ENCODE measurements at places on chromosomes 6 and 20. TPM values are rescaled to one million over a fixed set of nuclear protein-coding genes. Genes with fewer than 3 reads are reported as not detected.

The PSMA7 gene
- polyA plus RNA-seq, result 511 TPM

The SYNGAP1 gene
- 9.2 TPM for polyA plus RNA-seq

The TRAPPC3L gene
- not detected for polyA plus RNA-seq

GRCh38 chr20:56826306-56826704 lies 197.2 kb downstream of the TFAP2C start:
- DNase-seq, result no peak

- no peak for DNase-seq
Observed at GRCh38 chr6:36949636-36950035, 4.9 kb upstream of the PI16 start.

GRCh38 chr20:55597526-55597925 lies 407.8 kb downstream of the CBLN4 start:
- no peak for DNase-seq

DNA sequence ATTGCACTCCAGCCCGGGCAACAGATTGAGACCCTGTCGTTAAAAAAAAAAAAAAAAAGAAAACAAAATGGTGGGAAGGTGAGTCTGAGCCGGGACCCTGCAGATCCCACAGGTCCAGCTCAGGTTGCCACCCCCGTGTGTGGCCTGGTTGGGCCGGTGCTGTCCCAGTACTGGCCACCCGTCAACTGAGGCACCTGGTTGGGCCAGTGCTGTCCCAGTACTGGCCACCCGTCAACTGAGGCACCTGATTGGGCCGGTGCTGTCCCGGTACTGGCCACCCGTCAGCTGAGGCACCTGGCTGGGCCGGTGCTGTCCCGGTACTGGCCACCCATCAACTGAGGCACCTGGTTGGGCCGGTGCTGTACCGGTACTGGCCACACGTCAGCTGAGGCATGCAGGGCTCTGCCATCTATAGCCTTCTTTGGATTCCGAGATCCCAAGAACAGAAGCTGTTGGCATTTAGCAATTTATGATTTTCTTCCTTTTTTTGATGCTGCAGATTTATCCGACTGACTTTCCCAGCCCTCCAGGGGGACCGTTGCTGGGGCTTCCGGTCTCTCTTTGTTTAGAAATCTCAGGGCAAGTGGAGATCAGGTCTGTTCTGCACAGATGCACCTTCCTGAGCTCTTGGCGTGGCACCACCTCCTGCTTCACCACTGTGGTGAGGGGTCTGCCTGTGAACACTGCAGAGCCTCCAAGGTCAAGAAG lies 113.8 kb downstream of the SYCP2 start:
- DNase-seq, result no peak

GRCh38 chr6:28807682-28808280 lies 116.0 kb downstream of the TRIM27 start:
- peak; percentile 80 for DNase-seq

DNA sequence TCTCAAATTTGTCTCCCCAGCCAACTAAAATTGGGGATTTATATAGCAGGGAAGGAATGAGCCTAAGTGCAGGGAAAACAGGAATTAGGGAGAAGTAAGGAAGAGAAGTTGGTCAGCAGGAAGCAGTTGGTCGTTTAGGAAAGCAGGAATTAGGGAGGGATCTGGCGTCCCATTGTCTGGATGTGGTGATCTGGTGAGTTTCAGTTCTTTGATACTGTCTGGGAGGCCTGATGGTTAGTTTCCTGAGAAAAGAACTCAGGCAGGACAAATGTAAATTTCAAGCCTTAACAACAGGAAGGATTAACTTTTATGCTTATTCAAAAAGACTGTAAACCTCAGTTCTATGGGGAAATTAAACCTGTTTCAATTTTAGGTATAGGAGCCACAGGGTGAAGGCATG lies 116.2 kb upstream of the PRL start:
- no peak for DNase-seq

GRCh38 chr6:37820718-37821079 lies 1.2 kb downstream of the ZFAND3 start:
- no peak for DNase-seq

The KIF25 gene
- 0.49 TPM for polyA plus RNA-seq

- DNase-seq, result no peak
Observed at GRCh38 chr6:51619042-51619799, 468.2 kb downstream of the PKHD1 start.

The TREM2 gene
- not detected for polyA plus RNA-seq

GRCh38 chr20:13430346-13431002 lies 208.3 kb downstream of the TASP1 start:
- peak; percentile 35 for DNase-seq

GRCh38 chr20:63323357-63323981 lies 30.5 kb downstream of the COL20A1 start:
- peak; percentile 36 for DNase-seq

DNA sequence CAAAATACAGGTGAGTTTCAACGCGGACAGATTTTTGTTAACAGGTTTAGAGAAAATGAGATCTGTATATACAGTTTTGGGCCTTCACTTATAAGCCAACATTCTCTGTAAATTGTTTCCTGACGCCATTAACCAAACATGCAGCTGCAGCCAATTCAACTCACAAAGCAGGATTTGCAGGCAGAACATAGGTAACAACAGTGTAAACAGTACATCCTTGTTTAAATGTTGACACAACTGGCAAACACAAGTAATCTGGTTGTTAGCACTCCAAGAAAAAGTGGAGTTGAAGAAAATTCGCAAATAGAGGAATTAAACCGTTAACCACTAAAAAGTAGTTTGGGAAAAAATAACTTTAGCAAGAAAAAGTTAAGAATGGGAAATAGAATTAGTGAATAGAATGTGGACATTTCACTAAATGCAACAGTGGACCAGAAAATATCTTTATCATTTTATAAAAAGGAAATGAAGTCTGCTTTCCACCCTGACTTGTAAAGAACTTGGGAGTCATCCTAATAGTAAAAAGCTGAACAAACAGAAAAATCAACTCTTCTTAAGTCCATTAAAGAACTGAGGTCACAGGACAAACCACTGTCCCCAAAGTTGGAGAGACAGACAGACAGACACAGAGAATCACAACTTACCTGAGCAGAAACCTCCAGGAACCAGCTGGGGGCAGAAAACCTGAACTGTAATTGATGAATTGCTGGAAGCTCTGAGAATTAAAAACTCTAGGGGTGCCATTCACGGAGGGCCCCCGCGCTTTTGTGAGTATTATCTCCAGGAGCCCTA lies 10.1 kb downstream of the SMIM28 start:
- no peak for DNase-seq

DNA sequence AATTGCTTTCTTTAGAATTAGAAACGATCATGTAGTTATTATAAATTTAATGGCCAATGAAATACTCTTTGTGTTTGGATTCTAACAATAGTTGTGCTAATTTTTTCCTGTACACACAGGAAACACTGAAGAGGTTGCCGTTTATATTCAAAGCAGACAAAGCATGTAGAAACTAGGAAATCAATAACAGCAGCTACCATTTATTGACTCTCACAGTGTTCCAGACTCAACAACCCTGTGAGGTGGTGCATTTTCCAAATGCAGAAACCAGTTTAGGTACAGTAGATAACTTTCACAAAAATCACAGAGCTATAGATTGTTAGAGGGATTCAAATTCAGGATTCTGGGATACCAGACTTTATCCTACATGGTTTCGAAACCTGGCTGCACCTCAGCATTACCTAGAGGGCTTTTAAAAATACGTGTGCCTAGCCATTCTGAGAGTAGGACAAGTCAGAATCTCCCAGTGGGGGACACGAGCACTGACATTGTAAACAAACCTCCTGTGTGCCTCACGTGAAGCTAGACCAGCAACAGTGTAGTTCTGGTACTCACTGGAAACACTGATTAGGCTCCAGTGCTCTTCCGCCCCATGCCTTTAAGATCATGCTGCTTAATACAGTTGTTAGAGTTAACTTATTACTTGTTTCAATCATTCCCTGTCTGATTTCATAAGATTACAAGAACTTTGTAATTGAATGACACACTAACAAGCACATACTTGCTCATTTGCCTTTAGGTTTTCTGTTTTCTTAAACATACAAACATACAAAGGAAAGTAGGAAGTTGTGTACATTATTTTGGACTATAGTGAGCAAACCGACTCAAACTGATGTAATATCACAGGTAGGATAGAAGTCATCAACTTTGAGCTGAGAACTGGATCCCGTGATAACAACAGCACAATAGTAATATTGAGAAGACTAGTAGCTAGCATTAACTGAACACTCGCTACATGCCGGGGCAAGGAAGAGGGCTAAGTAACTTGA lies 65.8 kb downstream of the MAP3K4 start:
- no peak for DNase-seq

The KCNK5 gene
- 1.8 TPM for polyA plus RNA-seq

- peak; percentile 37 for DNase-seq
Observed at GRCh38 chr6:53437557-53438202, 88.9 kb upstream of the ELOVL5 start.

DNA sequence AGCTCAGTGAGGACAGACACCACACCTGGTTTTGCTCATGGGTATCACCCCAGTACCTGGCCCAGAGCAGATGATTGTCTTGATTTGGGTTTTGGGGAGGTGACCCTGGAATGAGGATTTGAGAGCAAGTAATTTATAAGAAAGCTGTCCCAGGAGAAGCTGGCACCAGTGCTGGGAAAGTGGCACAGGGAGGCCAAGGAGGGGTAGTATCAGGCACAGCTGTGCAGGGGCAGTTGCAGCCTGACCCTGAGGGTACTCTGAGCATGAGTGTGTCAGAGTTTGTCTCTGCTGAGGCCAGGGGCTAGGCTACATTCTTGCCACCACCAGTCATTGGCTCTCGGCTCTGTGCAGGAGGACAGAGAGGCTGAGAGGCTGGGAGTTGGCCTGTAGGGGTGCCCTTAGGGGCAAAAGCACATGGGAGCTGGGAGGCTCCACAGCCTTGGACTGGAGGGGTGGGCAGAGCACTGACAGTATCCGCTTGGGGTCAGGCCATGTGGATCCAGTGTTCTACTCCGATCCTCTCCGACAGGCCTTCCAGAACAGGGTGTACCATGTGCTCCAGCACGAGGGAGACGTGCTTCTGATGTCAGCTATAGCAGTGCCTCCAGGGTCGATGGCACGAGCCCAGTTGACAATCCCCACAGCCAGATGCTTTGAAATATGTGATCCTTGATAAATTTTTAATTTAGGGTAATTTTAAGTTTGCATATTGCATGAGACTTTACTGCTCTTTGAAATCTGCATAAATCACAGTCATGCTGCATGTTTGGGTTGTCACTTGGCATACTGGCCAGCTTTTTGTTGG lies 121.3 kb downstream of the PHACTR3 start:
- DNase-seq, result no peak

GRCh38 chr6:128919412-128920180 lies 36.7 kb downstream of the LAMA2 start:
- DNase-seq, result no peak

GRCh38 chr6:132300323-132300949 lies 100.8 kb downstream of the MOXD1 start:
- peak; percentile 16 for DNase-seq

- DNase-seq, result no peak
Observed at GRCh38 chr6:10425975-10426780, 11.3 kb upstream of the TFAP2A start.

GRCh38 chr20:32556312-32557184 lies 28.6 kb downstream of the NOL4L start:
- no peak for DNase-seq

DNA sequence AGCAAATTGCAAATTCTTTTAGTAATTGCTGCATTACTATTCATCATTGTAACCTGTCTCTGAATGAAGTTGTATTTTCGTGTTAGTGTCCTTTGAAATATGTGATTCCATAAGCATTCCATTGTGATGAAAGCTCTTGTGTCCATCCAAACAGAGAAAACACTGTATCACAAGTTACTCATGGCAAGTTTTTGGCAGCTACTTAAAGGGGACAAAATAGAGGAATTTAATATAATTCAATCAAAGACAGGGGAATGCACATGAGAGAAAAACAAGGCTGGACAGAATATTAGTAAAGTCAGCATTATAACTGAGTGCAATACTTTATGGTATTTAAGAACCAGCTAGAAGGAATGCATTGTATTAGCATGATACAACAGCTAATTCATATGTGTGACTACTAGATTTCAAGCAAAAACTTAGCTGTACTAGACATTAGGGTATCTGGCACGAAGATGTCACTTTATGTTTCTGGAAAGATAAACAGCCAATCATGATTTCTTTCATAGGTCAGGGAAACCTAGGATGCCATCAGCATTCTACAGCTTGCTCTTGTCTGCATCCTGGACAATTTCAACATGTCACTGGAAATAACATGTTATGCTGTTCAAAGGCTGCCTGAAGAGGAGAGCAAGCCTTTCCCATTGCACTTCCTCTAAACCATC lies 270.6 kb upstream of the MARCKS start:
- DNase-seq, result no peak

The BTN2A1 gene
- 19.3 TPM for polyA plus RNA-seq

The SPDEF gene
- polyA plus RNA-seq, result 2.2 TPM

DNA sequence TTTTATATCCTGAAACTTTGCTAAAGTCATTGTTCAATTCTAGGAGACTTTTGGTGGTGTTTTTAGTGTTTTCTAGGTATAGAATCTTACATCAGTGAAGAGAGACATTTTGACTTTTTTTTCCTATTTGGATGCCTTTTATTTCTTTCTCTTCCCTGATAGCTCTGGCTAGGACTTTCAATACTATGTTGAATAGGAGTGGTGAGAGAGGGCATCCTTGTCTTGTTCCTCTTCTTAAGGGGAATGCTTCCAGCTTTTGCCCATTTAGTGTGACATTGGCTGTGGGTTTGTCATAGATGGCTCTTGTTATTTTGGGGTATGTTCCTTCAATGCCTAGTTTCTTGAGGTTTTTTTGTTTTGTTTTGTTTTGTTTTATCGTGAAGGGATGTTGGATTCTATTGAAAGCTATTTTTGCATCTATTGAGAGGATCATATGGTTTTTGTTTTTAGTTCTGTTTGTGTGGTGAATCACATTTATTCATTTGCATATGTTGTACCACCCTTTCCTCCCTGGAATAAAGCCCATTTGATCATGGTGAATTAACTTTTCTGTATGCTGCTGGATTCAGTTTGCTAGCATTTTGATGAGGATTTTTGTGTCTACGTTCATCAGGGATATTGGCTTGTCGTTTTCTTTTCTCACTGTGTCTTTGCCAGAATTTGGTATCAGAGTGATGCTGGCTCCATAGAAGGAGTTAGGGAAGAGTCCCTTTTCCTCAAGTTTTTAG lies 540.1 kb upstream of the FLRT3 start:
- DNase-seq, result no peak

The EPPIN gene
- not detected for polyA plus RNA-seq

DNA sequence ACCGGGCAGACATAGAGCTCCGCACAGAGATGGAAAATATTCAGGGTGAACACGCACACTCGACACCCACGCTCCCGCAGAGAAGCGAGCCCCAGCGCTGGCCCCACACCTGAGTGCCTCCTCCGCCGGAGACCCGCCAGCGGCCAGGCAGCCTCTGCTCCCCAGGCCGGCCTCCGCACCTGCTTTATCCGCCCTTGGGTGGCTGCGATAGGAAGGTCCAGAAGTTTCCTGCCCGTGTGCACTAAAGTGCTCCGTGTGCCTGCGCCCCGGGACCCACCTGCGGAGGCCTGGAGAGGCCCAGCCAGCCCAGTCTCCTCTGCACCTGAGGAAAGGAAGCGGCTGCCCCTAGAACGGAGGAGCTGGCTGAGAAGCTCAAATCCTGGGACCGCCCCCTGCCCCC lies 10.8 kb upstream of the FOXC1 start:
- DNase-seq, result no peak

GRCh38 chr6:5724911-5725310 lies 281.8 kb downstream of the NRN1 start:
- DNase-seq, result no peak

GRCh38 chr6:149380523-149380922 lies 19.5 kb upstream of the SUMO4 start:
- no peak for DNase-seq

Data from A549 (cell line).